Activated CD4-positive, alpha-beta T cell treated with anti-CD3 and anti-CD28 coated beads, Interleukin-2, amount 50 U/mL, for 48 hours (primary cell): ENCODE measurements at places on chromosomes 13 and 19.
A peak's percentile ranks its signal among the peaks of the same experiment; 100 is the strongest.

- no peak for DNase-seq
Observed at GRCh38 chr13:87872813-87873212, 201.6 kb downstream of the SLITRK5 start.

DNA sequence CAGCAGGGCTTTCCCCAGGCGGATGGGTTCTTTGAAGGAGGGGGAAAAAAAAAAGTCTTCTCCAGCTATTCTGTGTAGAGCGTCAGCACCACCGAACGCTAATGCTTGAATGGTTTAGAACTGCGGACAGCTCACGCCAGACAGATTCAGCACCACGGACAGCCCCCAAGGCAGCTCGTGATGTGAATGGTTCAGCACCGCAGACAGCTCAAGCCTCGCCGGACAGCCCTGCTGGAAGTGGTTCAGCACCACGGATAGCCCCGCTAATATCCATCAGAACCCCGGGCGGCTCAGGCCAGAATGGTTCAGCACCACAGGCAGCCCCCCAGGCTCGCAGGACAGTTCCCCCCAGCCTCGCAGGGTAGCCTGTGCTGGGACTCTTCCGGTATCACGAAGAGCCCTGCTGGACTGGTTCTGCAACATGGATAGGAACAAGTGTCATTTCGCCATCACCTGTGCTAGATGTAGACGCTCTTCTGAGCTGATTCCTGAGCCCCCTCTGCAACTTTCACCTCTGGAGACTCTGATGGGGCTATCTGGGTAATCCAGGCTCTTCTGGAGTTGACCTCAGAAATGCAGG lies 4.9 kb upstream of the SMIM17 start:
- peak; percentile 44 for DNase-seq

- no peak for DNase-seq
Observed at GRCh38 chr13:113874579-113875428, 10.9 kb upstream of the GAS6 start.

DNA sequence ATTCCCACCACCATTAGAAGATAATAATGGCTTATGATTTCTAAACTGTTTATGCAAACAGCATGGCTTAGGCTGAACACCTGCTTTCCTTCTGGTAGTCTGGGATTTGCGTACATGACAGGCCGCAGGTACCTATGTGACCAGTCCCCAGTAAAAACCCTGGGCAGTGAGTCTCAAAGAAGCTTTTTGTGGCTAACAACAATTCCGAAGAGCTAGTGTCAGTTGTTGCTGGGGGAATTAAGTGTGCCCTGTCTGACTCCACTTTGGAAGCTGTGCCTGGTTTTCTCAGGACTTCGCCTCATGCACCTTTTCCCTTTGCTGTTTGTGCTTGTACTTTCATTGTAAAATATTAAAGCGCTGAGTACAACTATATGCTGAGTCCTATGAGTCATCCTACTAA lies 250.2 kb upstream of the MIR17HG start:
- no peak for DNase-seq

DNA sequence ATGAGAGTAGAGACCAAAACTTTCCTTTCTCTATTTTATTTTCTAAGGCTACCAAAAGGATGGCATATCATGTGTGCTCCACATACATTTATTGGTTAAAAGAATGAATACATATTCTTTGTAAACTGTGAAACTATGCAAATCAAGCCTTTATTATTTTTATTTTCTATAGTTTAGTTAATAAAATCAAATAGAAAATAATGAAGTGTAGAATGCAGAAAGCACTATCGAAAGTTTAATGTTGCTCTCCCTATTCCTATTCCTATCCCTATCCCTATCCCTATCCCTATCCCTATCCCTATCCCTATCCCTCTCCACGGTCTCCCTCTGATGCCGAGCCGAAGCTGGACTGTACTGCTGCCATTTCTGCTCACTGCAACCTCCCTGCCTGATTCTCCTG lies 60.3 kb downstream of the ZNF100 start:
- no peak for DNase-seq

DNA sequence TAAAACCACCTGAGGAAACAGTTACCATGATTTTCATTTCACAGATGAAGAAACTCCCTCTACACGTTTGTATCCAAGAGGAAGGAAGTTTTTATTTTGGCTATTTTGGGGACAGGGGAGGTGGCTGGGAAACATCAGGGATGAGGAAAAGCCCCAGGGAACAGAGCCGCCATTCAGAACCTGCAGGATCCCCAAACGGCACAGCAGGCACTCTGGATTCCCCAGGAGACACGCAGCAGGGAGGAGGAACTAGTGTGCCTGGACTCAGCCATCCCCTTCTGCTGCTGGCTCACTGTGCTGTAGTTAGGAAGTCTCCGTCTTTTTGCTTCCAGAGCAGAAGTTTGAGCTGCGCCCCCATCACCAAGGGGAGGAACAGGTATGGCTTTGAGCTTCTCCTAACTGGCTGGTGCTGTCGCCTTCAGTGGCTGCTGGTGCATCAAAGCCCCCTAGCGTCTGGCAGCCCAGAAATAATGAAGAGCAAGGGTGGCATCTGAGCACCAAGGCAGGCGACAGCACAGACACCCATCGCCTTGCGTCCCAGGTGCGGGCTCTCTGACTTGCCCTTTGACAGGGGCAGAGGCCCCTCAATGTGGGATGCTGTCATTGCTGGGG lies 4.2 kb downstream of the NAPA start:
- DNase-seq, result no peak

DNA sequence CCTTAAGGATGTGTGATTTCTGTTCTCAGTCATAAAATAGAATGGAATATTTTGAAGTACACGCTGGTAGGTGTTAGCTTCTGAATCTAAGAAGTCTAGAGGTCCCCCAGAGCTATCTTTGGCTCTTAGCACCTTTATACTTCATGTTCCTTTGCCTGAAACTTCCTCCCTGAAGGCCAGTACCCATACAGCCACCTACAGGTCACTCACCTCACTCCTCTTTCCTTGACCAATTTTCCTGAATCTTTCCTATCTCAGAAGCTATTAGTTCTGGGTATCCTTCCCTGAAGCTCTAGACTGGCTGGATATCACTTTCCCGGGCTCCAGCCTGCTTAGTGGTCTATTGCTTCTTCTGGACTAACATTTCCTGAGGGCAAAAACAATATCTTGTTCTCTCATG lies 93.4 kb upstream of the EDNRB start:
- DNase-seq, result no peak

GRCh38 chr13:113425941-113426590 lies 27.2 kb downstream of the ADPRHL1 start:
- DNase-seq, result no peak

DNA sequence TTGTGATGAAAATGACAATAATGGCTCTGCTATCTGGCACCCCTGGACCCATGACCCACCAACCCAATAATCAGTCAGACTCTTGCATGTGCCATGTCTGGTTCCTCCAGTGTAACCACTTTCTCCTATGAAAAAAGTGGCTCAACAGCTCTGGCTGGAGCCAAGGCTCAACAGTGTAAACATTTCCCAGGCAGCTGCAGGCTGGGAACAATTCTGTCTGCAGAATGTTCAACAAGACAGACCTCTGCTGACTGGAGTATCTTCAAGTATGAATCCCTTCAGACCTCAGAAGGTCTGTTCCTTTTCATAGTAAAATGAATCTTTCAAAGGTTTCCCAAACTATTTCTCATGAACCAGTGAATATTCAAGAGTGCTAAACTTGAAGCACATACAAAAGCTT lies 410.1 kb upstream of the HTR2A start:
- no peak for DNase-seq

GRCh38 chr19:43901395-43902390 lies 33.4 kb downstream of the ZNF45 start:
- DNase-seq, result peak; percentile 76

DNA sequence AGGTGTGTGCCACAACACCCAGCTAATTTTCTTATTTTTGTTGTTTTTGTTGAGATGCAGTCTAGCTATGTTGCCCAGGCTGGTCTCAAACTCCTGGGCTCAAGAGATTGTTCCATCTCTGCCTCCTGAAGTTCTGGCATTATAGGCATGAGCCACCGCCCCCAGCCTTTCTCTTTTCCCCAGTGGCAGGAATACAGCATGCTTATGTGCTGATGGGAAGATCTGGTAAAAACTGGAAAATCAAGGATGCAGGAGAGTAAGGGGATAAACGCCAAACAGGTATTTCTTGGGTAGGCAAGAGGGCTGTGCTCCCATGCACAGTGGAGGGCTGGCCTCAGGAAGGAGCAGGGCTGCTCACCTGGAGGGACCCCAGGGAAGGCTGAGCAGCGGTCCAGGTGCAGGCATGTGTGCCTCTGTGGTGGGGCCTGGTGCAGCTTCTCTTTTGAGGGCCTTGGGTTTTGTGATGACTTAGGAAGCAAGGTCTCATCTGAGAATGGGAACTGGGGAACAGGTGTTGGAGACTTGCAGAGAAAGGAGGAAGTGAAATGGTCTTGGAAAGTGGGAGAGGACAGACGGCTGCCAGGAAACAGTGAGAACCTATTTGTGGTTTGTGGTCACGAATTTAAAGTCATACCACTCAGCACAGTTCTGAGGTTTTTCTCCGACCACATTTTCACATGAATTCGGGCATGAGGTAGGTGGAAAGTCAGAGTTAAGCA lies 106.5 kb downstream of the TEX26 start:
- DNase-seq, result no peak
